ENCODE measurements at places on chromosomes 2 and 18.

- peak; percentile 51 for DNase-seq
These were observed 83.1 kb downstream of the BCL11A start for GRCh38 chr2:60470340-60470739.

- no peak for DNase-seq
These were observed 90.5 kb downstream of the USP40 start for GRCh38 chr2:233476063-233476410.

DNA sequence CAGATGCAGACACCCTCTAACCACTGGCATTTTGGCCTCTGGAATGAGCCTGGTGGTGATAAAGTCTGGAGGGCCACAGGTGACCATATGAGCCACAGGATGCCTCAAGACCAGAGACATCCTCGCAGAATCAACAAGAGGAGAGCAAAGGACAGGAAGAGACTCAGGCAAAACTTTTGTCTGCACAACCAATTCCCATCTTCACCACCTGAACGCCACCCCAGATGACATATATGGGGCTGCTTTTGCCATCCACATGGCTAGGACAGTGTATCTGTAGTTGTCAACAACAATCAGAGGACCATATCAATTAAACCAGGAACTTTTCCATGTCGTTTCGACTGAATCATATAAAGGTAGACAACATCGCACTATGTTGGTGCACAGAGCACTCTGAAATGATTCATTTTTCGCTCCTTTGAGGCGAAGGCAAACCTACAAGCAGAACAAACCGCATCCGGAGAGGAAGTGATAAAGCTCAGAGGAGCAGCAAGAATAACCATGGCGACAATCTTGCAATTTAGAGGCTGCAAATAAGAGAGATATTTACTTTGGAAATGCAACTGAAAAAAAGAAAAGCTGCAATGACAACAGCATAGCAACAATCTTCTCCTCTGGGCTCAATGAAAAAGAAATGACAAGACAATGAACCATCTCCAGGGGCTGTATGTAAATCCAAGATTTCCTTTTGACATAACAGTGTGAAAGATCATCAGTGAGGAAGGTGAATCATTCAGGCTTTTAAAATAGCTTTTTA lies 204.5 kb downstream of the ARL4C start:
- DNase-seq, result no peak

- DNase-seq, result no peak
These were observed 342.6 kb upstream of the HS6ST1 start for GRCh38 chr2:128661311-128661710.

DNA sequence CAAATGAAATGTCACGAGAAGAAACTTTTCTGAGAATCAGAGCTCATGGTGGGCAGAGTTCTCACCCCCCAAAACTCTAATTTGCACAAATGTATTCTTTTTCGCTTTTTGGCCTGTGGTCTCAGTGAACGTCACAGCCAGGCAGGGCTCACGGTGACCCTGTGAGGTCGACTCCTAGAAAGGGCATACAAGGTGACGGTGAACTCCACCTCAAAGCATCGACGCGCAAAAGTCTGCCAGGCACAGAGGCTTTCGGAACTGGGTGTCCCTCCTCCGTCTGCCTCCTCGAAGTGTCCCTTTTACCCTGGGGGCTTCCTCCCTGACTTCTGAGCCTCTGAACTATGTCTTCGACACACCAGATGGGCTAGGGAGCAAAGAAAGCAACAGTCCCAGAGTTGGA lies 139.2 kb upstream of the PXDN start:
- DNase-seq, result no peak

DNA sequence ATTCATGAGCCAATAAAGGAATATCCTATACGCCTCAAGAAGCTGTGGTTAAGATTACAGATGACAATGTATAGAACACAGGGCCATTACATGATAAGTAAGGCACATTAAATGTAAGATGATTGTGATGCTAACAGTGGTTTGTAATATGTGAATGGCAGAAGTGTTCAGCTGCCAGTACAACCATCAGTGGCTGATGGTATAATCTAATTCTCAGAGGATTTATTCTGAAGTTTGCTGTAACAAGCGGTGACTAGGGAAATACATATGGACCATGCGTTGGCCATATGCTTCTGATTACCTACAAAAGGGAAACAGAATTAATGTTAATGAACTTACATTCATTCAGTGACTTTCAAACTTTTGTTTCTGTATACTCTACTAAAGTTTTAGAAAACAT lies 750.8 kb upstream of the KLHL29 start:
- DNase-seq, result peak; percentile 66

- DNase-seq, result no peak
These were observed 148.6 kb downstream of the HAUS1 start for GRCh38 chr18:46252759-46253158.

- DNase-seq, result no peak
These were observed 148.2 kb downstream of the GLI2 start for GRCh38 chr2:120883607-120884440.

- DNase-seq, result peak; percentile 14
These were observed 15.4 kb upstream of the MLPH start for GRCh38 chr2:237471438-237472186.

DNA sequence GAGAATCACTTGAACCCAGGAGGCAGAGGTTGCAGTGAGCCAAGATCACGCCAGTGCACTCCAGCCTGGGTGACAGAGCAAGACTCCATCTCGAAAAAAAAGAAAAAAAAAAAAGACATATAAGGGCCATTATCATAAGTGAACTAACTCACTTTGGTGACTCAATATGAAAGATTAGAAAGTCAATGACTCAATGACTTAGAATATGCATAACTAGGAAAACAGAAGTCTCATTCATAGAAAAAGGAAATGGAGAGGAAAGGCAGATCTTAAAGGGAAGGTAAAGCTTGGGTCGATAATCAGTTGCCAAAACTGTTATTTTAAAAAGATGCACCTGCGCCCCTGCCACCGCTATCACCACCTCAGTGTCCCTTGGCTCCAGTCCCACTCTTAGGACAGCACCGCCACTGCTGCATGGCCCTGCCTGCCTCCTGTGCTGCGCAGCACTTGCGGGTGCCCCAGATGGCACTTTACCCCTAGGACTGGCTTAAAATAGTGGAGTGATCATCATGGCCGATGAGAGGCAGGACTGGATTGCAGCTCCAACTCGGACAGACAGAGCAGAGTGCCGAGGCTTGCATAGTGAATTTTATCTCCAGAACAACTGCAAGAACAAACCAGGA lies 54.7 kb downstream of the INO80D start:
- no peak for DNase-seq

- no peak for DNase-seq
These were observed 181.0 kb downstream of the SLC39A10 start for GRCh38 chr2:195838002-195838401.

GRCh38 chr18:59468821-59469220 lies 109.8 kb upstream of the LMAN1 start:
- peak; percentile 10 for DNase-seq

- DNase-seq, result no peak
These were observed 695.1 kb upstream of the ACVR2A start for GRCh38 chr2:147149575-147150240.

GRCh38 chr2:174952607-174953006 lies 52.6 kb downstream of the CHN1 start:
- DNase-seq, result no peak

DNA sequence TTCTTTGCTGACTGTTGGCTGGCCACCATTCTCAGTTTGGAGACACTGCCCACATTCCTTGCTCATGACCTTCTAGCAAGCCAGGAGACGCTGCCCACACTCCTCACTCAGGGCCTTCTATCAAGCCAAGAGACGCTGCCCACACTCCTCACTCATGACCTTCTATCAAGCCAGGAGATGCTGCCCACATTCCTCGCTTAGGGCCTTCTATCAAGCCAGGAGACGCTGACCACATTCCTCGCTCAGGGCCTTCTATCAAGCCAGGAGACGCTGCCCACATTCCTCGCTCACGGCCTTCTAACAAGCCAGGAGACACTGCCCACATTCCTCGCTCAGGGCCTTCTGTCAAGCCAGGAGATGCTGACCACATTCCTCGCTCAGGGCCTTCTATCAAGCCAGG lies 131.3 kb upstream of the CBLN2 start:
- no peak for DNase-seq

- no peak for DNase-seq
These were observed 208.4 kb downstream of the ANAPC1 start for GRCh38 chr2:111675419-111676194.

DNA sequence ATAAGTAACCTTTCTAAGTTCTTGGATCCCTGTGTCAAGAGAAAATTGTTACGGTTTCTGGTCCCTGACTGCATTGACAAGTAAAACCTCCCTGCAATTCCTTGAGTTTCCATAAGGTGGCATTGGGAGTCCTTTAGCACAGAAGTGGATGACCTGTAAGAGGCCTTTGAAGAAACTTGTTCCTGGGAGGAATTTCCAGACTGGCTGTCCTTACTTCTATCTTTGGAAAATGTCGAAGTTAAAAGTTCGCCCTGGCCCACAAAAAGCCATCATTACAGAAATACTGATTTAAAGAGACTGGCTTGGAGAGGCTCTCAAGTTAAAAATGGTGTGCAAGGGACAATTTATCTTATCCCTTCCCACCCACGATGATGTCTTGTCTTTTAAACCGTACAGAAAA lies 218.4 kb downstream of the CDH20 start:
- DNase-seq, result peak; percentile 41

- DNase-seq, result peak; percentile 43
These were observed 775.5 kb downstream of the RNF144A start for GRCh38 chr2:7692657-7693161.

- peak; percentile 94 for DNase-seq
These were observed 50.7 kb upstream of the HNRNPA3 start for GRCh38 chr2:177161741-177162460.

DNA sequence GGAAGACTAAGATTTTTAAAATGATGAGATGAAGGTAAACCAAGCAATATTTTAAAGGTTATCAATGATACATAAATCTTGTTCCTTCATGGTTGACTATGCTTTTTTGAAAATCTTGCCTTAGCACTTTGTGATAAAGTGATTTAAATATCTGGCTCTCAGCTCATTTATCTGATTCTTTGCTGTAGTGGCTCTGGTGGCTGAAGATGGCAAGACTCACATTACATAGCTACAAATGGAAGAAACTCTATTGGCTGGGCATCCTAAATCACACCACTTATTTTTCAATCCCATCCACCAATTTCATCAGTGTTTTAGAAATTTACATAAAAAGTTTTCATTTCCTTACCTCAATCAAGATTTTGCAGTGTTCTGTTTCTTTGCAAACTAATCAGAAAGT lies 16.6 kb upstream of the APCDD1 start:
- DNase-seq, result no peak

- DNase-seq, result peak; percentile 46
These were observed at the start of gene KCNK3 for GRCh38 chr2:26692279-26692896. Gene KCNK3 (plus strand): TSS chr2:26692722. CDS start chr2:26692876, 154 bp downstream.

DNA sequence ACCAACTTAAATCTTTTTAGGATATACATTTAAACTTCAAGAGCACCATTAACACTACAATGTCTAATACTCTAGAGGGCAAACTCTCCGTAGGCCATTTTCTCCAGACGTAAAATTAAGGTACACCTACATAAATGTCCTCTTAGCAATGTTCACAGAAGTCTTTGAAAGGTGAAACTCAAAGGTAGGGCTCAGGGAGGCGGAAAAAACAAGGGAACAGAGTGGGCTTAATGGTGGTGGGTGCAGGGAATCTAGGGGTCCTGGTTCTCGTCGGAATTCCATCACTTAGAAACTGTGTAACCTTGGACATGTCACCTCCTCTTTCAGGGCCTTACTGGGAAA lies 668 bp downstream of the NFU1 start:
- DNase-seq, result no peak

- DNase-seq, result peak; percentile 88
These were observed 77.4 kb downstream of the ABCA12 start for GRCh38 chr2:215060861-215061536.

DNA sequence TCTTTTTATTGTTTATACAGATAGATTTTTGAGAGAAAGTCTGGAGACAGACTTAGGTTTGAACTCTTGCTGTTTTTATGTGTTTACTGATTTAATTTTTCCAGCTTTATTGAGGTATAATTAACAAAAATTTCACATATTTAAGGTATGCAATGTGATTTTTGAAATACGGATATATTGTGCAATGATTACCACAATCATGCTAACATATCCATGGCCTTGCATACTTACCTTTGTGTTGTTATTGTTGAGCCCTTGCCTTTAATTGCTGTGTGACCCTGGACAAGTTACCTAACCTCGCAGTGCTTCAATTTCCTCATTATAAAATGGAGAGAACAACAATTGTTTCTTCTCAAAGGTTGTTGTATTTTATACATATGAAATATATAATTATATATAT lies 13.9 kb upstream of the RBMS1 start:
- DNase-seq, result no peak

All from NCI-H524 (cell line).